ENCODE measurements at places on chromosomes 11 and 22.
A peak's percentile ranks its signal among the peaks of the same experiment; 100 is the strongest.

DNA sequence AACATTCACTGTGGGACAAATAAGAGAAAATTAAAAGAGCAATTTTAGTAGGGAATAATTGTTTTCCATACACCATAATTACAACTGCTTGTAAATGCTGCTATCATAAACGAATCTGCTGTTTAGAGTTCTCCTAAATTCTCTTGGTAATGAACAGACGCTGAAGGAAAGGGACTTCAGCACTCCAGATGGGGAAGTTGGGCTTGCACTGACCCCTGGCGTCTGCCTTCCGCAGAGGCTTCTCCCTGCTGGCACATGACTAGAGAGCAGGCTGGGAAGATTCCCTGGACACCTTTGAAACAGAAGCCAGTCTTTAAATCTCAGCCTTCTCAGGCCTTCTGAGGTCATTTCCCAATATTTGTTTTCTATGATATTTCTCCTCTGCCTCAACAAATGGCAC lies 84.1 kb downstream of the NXPE2 start:
- no peak for DNase-seq

GRCh38 chr11:1771273-1771672 lies 7.5 kb upstream of the CTSD start:
- DNase-seq: no peak

DNA sequence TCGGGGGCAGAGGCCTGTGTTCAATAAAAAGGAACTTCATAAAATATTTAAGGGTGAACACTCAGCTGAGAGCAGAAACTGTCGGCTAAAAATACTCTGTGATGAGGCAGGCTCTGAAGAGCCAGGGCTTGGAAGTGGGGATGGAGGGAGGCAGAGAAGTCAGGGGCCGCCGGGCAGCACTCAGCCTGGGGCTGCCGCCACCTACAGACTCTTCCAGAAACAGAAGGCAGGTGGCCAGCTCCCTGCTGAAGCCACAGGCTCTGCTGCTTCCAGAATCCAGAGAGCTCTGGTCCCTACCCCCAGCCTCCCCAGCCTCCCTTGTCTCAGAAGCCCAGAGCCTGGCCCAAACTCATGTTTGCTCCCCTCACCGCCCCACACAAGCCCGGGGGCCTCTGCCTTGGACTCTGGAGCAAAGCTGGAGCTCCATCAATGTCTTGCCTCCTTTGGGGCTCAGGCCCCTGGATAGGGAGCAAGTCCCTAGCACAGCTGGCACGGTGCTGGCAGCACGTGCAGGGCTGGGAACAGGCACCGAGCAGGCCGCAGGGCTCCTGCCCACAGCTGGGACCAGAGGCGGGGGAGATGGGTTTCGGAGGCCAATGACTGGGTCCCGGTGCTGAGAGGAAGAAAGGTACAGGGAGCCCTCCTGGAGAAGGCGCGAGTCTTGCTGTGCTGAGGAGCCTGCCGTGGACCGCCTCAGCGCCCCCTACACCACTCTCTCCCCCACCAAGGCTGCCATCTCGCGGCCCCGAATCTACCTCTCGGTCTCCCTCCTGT lies 8.2 kb downstream of the LRFN4 start:
- DNase-seq: no peak

DNA sequence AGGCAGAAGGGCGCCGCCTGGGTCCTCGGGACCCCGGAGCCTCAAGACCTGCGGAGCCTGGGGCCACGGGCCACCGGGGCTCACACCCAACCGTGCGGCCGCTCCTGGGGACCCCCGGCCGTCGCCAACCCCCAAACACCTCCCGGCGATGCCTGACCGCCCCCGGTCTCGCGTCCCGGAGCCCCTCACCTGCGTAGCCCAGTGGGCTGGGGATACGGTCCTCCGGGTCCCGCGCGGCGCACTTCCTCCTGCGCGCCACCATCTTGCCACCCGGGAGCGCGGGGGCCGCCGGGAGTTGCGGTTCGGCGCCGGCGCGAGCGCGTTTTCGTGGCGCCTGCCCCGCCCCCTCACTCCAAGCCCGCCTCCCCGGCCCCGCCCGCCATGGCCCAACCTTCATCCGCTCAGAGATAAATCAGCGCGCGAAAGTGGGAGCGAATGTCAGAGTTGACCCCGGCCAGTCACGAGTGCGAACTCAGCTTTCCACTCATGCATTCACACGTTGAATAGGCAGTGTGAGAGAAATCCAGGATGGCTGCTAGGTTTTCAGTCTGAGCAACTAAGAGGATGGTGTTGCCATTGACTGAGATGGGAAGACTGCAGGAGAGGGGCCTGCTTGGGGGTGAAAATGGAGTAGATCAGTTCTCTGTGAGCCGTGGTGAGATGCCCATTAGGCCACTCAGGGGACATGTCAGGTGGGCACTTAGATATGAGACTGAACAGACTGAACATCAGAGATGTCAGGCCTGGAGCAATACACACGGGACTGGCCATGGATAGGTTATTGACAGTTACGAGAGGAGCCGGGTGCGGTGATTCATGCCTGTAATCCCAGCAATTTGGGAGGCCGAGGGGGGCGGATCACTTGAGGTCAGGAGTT lies at the start of gene RRP7A:
RRP7A (minus strand) TSS at position 272 of the 877 bp plus-strand sequence; CDS start at position 262, 10 bp downstream.
- peak; percentile 10 for DNase-seq

DNA sequence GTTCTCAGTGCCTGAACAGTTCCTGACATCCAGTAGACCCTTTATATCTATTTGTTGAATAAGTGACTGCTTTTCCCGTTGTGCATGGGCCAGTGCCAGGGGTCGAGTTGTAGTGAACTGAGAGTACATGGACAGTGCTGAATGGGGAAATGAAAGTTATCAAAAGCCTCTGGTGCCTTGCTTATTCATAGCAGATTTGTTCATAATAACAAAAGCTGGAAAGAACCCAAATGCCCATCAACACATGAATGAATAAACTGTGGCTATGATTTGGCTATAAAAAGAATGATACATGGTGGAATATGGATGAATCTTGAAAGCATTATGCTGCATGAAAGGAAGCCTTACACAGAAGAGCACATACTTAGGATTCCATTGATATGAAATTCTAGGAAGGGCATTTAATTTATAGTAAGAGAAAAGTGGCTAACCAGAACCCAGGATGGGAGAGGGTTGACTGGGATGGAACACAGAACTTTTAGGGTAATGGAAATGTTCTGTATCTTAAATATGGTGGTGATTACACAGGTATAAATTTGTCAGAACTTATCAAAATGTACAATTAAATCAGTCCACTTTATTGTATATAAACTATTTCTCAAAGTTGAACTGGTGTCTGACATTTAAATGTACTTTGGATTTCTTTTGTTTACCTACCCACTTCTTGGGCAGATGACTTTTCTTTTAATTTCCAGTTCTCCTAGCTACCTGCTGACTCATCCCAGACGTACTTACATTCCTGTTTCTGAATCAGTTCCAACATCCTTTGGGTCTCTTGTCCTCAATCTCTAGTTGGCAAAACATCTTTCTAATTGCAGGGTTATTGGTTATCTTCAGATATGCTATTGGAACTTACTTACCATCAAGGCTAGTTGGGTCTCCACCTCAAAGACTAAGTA lies 42.8 kb downstream of the PACS1 start:
- peak; percentile 52 for DNase-seq

DNA sequence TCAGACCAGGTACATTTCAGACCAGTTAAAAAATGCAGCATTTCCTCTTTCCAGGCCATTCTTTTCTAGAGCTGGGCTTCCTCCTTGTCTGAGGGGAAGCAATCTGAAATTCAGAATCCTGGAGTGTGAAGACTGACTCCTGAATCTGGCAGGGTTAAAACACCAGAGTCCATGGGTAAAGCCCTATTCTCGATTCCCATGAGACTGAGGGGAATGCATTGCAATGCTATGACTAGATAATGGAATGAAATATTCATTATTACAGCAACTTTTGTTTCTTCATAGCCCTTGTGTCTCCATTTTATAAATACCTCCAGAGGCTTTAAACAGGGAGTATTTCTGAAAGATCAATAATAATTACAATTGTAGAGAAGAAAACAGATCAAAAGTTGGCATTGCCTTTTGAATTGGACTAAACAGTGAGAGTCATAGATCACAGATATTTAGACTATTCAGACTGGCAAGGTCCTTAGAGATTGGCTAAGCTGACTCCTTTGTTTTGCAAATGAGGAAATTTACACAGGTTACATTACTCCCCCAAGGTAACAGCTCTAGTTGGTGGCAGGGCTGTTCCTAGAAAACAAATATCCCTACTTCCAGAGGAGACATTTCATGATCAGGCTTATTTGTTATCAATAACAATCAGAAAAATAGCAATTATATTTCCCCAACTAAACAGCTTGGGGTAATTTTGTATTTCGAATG lies 632.6 kb upstream of the KIRREL3 start:
- no peak for DNase-seq

DNA sequence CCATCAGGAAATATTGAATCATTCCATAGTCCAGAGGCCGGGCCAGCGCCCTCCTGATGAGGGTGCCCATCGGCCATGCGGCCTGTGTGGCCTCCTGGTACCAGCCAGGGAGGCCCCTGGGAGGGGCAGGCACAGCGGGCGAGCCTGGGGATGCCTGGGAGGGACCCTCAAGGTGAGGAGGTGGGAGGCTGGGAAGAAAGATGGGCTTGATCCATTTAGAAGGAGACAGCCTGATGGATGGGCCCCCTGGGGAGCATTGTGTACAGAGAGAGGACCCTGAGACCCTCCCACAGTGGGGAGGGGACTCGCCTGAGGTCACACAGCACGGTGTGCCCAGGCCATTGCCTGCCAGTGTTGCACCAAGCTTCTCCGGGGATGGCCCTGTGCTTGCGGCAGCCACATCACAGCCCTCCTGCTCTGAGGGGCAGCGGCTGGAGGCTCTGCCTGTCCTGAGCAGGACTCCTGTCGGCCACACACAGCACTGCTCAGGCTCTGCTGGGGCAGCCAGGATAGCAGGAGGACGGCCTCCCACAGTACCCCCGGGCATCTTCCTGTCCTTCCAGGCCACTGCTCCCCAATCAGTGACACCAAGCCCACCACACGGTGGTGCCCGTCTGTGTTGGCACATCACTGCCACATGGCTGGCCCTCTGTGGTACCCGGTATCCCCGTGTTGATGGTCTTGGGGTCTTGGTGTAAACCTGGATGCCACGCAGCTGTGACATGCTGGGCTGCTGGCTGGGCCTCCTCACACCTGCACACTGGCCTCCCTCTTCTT lies 290.0 kb downstream of the TBC1D22A start:
- no peak for DNase-seq

DNA sequence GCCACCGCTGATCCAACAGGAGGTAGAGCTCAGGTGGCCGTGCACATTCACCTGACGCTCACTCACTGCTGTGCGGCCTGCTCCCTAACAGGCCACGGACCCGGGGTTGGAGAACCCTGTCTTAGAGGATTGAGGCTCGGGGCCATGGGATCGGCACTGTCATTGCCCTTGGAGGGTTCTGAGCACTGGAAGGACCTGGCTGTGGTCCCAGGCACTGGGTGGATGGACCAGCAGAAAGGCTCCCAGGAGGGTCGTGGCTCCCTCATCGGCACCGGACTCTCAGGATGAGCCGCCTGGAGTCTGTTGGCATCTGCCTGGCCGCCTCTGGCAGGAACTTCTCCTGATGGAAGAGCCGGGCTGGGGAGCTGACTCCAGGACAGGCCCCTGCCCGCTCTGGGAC lies 6.5 kb downstream of the KCNQ1 start:
- DNase-seq: no peak

- DNase-seq: no peak
Observed at GRCh38 chr22:39291523-39291922, 27.9 kb downstream of the RPL3 start.

- no peak for DNase-seq
Observed at GRCh38 chr11:1299621-1300020, 9.8 kb downstream of the TOLLIP start.

DNA sequence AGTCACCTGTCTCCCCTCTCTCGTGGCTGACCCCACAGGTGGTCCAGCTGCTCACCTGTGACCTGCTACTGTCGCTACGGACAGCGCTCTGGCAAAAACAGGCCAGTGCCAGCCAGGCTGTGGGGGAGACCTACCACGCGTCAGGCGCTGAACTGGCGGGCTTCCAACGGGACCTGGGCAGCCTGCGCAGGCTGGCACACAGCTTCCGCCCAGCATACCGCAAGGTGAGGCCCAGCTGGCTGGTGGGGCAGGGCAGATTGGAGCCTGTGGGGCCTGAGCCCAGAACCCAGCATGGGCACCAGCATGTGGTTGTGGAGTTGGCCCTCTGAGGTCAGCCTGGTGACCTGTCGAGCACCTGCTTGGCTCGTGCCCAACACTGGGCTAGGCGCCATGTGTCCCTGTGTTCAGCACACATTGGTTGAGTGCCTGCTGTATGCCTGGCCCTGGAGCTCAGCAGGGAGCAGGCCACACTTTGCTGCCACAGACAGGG lies 11.9 kb downstream of the SHISA8 start:
- DNase-seq: no peak

GRCh38 chr11:16741473-16741872 lies 3.0 kb downstream of the C11orf58 start:
- DNase-seq: no peak

DNA sequence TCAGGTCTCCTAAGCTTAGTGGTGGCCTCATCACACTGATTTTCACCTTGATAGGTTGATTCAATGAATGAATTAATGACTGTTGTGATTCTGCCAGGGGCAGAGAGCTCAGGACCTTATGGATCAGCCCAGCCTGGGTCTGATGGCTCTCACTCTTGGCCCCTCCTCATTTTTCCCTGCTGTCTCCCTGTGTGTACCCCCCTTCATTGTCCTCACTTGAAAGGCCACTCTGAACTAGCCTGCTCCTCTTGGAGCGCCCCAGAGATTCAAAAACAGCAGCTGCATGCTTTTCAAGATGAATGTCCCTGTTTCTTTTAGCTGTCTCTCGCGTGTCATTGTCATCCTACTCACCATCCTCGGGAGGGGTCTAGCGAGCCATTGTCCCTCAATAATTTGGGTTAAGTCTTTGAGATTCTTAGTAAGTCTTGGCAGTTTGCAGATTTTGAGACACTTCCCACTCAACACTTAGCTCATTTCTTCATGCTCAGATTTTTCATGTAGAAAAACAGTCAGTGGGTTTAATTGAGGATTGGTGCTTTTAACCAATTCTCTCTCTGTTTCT lies 42.5 kb upstream of the MICAL2 start:
- DNase-seq: no peak

- DNase-seq: no peak
Observed at GRCh38 chr11:63179432-63180041, 35.5 kb upstream of the SLC22A24 start.

- DNase-seq: peak; percentile 72
Observed at GRCh38 chr11:64659417-64660144, 63.4 kb downstream of the NRXN2 start.

Measured in amniotic stem cell (primary cell).